Sigmoid colon (tissue), 7 donors: ENCODE measurements at places on chromosomes 3 and 15.
A peak's percentile ranks its signal among the peaks of the same experiment; 100 is the strongest.

DNA sequence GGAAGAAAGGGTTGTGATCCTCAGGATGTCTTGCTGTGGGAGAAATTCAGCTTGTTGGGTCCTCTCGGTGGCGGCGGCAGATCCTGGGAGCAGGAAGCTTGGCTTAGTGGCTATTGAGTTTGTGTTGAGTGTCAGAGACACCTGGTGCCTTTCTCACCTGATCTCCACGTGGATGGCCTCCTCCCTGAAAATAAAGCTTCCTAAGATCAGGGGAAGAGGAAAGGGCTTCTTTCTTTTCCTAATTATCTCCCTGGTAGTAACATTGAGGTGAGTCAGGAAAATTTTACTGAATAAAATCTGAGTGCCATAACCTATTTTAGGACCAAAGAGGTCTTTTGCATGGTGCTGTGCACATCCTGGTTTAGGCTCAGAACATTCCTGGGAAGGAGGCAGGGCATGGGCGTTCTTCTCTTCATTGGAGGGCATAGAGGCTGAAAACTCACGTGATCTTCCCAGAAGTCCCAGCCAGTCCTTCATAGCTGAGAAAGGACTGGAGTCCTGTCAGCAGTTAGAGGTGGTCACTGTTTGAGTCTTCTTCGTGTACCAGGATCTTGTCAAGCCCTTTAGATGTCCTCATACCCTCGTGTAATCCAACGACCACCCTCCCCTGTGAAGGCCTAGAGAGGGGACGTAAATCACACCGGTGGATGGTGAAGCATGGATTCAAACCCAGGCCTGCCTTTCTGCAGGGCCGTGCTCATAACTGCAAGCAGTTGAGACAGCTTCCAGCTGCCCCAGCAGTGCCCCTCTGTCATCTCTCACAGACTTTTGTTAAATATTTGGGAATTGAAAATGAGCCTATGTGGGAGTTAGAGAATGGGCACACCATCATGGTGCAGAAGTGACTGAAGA is 1.1 kb downstream of the CMTM8 start:
- DNase-seq = no peak

DNA sequence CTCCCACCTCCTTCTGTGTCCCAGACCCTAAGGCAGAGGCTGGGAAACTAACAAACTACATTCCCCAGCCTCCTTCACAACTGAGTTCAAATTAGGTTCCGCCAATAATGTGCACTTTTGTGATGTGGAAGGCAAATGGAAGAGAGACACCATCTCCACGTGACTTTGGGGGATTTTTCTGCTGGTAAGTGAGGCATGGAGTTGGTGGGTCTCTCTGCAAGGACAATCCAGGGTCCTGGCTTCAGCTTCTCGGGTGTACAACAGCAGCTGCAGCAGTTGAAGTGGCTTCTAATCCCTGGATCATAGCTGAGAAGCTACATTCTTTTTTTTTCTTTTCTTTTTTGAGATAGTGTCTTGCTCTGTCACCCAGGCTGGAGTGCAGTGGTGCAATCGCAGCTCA is 58.9 kb upstream of the GATA2 start:
- DNase-seq = no peak

- DNase-seq = no peak
Observed at GRCh38 chr3:119239206-119239820, 1.4 kb downstream of the B4GALT4 start.

GRCh38 chr3:123533554-123534159 is 51.2 kb downstream of the HACD2 start:
- DNase-seq = no peak

- no peak for DNase-seq
Observed at GRCh38 chr3:140931016-140931454, 10.6 kb upstream of the SLC25A36 start.

DNA sequence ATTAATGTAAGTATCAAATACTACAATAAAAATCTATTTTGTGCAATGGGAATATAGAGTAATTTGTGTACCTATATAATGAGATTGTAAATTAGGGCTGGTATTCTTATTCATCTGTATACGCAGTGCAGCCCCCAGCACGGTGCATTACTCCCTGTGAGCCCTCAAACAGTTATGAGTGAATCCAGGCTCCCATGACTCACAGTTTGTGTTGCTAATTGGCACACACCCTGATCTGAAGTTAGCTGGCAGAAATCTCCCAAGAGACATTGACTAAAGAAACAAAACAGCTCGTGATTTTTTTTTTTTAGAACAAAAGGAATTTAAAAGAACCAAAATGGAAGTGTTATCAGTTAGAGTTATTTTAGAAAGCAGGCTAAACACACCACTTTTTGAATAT is 15.7 kb downstream of the GK5 start:
- peak; percentile 87 for DNase-seq

DNA sequence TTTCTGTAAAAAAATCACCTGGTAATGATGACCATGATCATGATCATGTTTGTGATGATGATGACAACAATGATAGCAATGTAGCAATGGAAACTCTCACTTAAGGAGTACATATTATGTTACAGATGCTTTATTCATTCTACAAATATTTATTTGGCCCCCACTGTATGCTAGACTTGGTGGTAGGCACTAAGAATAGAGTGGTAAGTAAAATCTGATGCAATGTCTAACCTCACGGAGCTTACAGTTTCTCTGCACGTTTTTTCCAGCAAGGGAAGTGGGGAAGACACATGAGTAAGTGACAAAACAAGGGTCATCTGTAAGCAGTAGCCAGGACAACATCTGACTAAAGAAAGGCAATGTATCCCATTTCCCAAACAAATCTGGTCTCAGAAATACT is 199.4 kb upstream of the MRPL3 start:
- DNase-seq = no peak

- DNase-seq = no peak
Observed at GRCh38 chr3:133864616-133865015, 31.1 kb downstream of the RAB6B start.

DNA sequence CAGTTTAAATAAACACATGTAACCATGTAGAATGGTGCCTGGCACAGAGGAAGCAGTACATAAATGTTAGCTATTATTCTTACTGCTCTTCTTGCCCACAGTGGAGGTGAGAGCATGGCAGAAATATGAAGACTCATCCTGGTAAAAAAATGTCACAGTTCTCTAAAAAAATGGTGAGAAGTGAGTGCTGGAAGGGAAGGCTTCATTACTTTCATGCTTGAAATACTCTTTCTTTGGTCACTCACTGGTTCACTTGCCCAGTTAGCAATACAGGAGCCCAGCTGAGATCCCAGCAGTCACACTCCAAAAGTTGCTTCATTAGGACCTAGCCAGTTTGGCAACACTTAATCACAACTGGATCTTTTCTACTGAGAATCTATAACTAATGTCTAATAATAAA is 1017.2 kb downstream of the TUSC7 start:
- no peak for DNase-seq

GRCh38 chr15:67997996-67998395 is 56.1 kb upstream of the PIAS1 start:
- DNase-seq = no peak

GRCh38 chr3:194138732-194139070 is 2.8 kb downstream of the HES1 start:
- no peak for DNase-seq

- DNase-seq = no peak
Observed at GRCh38 chr3:185363662-185364203, 797 bp downstream of the MAP3K13 start.

DNA sequence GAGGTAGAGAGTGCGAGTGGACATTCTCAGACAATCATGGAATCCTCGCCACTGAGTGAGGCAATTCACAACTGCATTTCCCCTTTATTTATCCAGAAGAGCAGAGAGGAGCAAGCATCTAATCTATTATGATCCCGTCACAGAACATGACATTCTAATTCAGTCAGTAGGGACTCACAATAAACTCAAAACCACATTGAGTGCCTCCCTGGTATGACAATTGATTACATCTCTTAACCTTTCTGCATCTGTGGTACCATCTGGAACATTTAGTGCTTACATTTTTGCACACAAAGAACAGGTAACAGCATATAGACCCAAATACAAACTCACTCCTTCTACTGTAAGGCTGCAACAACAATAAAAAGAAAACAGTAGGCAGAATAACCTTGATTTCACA is 517.2 kb downstream of the GBE1 start:
- DNase-seq = no peak

DNA sequence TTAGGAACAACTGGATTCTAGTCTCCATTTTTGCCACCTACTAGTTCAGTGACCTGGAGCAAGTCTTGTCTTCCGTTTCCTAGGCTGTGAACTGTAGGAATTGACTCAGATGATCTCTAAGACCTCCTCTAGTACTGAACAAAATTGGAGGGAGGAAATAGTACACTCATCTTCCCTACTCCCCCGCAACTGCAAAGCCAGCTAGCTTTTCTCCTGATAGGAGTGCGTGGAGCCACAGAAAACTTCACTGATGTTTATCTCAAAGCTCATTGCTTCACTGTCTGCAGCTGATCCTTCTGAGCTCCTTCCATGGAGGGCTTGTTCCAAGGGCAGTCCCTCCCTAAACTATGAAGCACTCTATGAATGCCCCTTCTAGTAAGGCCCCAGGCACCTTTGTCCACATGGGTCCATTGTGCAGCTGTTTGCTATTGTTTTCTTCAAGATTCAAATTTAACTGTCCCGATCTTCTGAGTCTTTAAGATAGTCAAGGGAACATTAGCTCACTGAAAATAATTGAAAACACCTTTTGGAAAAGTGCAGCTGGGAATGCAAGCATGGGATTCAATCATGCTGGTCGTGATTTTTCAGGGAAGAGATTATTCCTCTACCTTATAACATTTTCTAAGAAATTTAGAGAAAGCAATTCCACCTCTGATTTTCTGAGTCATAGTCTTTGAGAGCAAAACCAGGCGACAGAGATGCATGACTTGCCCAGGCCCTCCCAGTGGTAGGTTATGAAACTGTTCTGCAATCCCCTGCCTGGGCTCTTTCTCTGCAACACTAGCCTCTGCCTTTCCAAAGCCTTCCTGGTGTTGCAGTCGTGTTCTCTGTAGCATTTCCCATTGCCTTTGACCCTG is 24.3 kb downstream of the FILIP1L start:
- DNase-seq = no peak

GRCh38 chr3:42376344-42376798 is 34.0 kb downstream of the LYZL4 start:
- no peak for DNase-seq

DNA sequence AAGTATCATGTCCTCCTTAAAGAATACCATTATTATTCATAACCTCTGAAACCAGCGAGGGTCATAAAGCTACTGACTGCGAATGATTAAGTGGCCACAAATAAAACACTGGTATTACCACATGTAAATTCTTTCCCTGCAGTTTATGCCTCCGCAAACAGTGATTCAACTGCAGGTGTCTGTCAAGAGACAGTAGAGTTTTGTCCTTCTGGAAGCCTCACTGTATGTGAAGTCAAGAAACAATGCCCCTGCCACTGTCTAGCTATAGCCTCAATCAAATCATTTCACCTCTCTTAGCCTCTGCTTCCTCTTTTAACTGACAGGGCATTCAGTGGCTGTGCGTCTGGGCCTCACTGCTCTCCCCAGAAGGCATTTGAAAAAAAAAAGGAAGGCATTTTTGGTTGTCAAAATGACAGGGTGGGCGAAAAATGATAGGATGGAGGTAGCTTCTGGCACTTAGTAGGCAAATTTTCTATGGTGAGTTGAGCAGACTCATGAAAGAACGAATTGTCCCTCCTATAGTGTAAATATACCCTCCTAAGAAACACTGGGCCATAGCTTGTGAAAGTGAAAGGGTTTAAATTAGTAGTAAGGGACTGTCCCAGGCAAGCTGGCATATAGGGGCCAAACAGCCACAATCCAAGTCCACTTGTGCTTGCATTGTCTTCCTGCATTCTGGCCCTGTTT is 66.7 kb downstream of the FILIP1L start:
- DNase-seq = no peak

- no peak for DNase-seq
Observed at GRCh38 chr15:43930079-43930478, 103.3 kb downstream of the WDR76 start.

DNA sequence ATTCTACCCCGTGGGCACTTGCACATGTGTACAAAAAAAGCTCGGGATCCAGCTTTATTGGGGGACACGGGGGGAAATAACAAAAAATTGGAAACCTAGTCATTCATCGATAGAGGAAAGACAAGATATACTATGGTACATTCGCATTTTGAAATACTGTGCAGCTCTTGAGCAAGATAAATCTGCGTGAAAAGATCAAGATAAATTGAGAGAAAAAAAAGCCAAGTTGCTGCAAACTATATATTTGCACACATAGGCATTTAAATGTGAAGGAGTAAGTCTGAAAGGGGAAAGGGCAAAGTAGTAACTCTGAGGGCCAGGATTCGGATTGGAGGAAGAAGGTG is 620 bp upstream of the UBR1 start:
- no peak for DNase-seq
